Large intestine (tissue), 12 donors: ENCODE measurements at places on chromosomes 6 and 20. TPM values are rescaled to one million over a fixed set of nuclear protein-coding genes. Genes with fewer than 3 reads are reported as not detected.

DNA sequence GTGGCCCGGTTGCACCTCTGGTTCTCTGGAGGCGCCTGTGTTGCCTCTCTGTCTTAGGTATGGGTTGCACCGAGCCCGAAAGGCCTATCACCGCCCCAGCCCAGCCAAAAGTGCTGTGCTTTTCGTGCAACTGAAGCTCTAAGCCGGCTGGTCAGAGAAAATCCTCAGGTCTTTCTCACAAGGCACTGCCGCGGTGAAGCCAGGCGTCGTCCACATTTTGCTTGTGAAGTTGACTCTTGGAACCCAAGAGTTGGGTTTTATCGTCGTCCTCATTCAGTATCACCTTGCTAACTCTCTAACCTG is 726 bp upstream of the EMILIN3 start:
- H3K27ac ChIP-seq, result no peak overlapping the region
- no peak overlapping the region for H3K4me3 ChIP-seq
- no peaks in the 10 kb centered on the region for H3K4me1 ChIP-seq
- no peak for DNase-seq
- H3K36me3 ChIP-seq, result no peaks in the 10 kb centered on the region
- peaks cover 42% of the 10 kb centered on the region for H3K27me3 ChIP-seq

- no peak for DNase-seq
- H3K4me3 ChIP-seq, result no peak overlapping the region
- H3K27ac ChIP-seq, result no peak overlapping the region
- no peaks in the 10 kb centered on the region for H3K27me3 ChIP-seq
- H3K36me3 ChIP-seq, result no peaks in the 10 kb centered on the region
- H3K4me1 ChIP-seq, result no peaks in the 10 kb centered on the region
Measured at GRCh38 chr6:152587473-152587872, 49.7 kb downstream of the SYNE1 start.

DNA sequence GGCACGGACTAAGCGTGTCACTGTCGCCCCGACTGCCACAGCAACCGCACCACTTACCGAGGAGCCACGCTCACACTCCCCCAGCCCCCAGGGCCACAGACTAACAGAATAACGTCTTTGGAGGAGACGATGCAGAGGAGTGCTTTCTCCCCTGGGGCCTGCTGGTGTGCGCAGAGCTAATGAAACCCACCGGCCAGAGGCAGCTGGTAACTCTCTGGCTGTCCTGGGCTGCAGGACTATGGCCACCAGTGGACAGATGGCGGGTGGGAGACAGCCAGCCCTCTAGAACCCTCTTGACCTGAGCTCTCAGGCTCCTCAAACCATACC is 228.0 kb downstream of the DLL1 start:
- H3K4me1 ChIP-seq, result no peaks in the 10 kb centered on the region
- DNase-seq, result no peak
- H3K4me3 ChIP-seq, result no peak overlapping the region

DNA sequence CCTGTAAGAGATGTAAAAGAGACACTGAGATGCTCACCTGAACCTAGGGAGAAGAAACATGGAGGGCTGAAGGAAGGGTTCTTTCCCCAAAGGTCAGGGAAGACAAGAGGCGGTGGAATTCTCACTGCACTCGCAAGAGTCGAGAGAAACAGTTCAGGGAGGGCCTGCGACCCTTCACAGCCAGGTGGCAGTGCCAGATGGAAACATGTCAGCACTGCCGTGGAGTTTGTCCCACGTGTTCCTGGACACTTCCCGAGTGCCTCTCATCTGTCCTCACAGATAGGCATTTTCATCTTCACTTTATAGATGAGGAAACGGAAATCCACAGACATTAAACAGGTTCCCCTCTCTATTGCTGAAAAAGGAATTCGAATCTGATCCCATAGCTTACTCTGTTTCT is 70.4 kb upstream of the SYNJ2 start:
- H3K27ac ChIP-seq, result no peak overlapping the region
- no peaks in the 10 kb centered on the region for H3K4me1 ChIP-seq
- H3K36me3 ChIP-seq, result peaks cover 41% of the 10 kb centered on the region
- no peak overlapping the region for H3K4me3 ChIP-seq
- H3K27me3 ChIP-seq, result no peaks in the 10 kb centered on the region
- no peak for DNase-seq

DNA sequence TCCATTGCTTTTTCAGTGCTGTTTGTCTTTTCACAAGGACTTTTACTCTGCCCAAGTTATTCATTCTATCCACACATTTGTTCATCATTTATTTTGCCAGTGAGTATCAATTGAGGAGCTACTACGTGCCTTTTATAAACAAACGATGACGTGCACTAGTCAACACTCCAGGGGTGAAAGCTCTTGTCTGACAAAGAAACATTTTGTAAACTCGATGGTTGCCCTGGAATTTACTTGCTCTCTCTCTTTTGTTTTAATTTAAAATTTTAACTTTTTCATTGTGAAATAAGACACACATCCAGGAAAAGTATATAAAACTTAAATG is 8.3 kb upstream of the MRPS18A start:
- DNase-seq, result no peak
- H3K27ac ChIP-seq, result peak overlapping the region; percentile 66
- no peaks in the 10 kb centered on the region for H3K27me3 ChIP-seq

DNA sequence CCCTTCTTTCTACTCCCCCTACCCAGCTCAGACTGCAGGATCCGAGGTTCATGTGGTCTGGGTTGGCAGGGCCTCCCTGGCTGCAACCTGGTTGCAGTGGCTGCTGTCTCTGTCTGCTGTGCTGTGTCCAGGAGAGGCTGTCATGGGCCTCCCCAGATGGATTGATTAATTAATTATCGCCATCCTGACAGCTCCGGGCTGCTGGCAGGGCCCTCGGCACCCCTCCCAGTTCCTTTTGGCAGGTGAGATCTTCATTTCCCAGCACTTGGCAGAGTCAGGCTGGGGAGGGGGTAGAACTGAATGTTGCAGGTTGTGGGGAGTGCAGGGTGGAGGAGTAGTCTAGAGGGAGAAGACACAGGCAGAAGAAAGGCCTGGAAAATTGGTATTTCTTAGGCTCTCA is 56.7 kb upstream of the ZFAND3 start:
- H3K36me3 ChIP-seq, result no peaks in the 10 kb centered on the region
- H3K4me3 ChIP-seq, result no peak overlapping the region
- peaks cover 7% of the 10 kb centered on the region for H3K4me1 ChIP-seq
- DNase-seq, result no peak

- H3K4me1 ChIP-seq, result no peaks in the 10 kb centered on the region
- no peaks in the 10 kb centered on the region for H3K36me3 ChIP-seq
- no peak overlapping the region for H3K27ac ChIP-seq
- H3K27me3 ChIP-seq, result no peaks in the 10 kb centered on the region
- no peak for DNase-seq
Measured at GRCh38 chr6:140538926-140539325, 1164.5 kb upstream of the CITED2 start.

GRCh38 chr6:12545619-12546409 is 170.8 kb upstream of the PHACTR1 start:
- H3K27me3 ChIP-seq, result no peaks in the 10 kb centered on the region
- no peaks in the 10 kb centered on the region for H3K36me3 ChIP-seq
- H3K4me1 ChIP-seq, result peaks cover 22% of the 10 kb centered on the region
- peak; percentile 67 for DNase-seq
- H3K27ac ChIP-seq, result peak overlapping the region; percentile 54
- H3K4me3 ChIP-seq, result no peak overlapping the region

DNA sequence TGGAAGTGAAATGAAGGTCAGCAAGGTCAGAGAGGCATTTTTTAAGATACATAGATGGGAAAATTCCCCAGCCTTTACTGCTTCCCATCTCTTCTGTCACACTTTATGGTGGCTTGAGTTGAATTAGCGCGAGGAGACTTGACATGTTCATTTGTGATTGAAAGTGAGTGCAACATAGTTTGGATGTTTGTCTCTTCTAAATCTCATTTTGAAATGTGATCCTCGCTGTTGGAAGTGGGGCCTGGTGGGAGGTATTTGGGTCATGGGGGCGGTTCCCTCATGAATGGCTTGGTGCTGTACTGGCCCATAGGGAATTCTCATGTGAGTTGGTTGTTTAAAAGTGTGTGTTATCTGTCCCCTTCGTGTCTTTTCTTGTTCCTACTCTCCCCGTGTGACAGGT is 237.2 kb downstream of the CDKAL1 start:
- no peak overlapping the region for H3K27ac ChIP-seq
- peaks cover 2% of the 10 kb centered on the region for H3K36me3 ChIP-seq
- no peak overlapping the region for H3K4me3 ChIP-seq
- H3K27me3 ChIP-seq, result no peaks in the 10 kb centered on the region
- DNase-seq, result no peak
- no peaks in the 10 kb centered on the region for H3K4me1 ChIP-seq

- H3K27ac ChIP-seq, result no peak overlapping the region
- no peak overlapping the region for H3K4me3 ChIP-seq
- no peaks in the 10 kb centered on the region for H3K4me1 ChIP-seq
Measured at GRCh38 chr20:36655004-36655403, 9.0 kb upstream of the SLA2 start.

- DNase-seq, result no peak
- no peaks in the 10 kb centered on the region for H3K36me3 ChIP-seq
- no peak overlapping the region for H3K4me3 ChIP-seq
- no peak overlapping the region for H3K27ac ChIP-seq
- H3K27me3 ChIP-seq, result no peaks in the 10 kb centered on the region
Measured at GRCh38 chr6:120587381-120587780, 746.9 kb downstream of the TBC1D32 start.

- no peaks in the 10 kb centered on the region for H3K36me3 ChIP-seq
- peaks cover 6% of the 10 kb centered on the region for H3K4me1 ChIP-seq
- DNase-seq, result no peak
- H3K4me3 ChIP-seq, result no peak overlapping the region
Measured at GRCh38 chr6:158517581-158517980, 42.3 kb upstream of the TMEM181 start.

DNA sequence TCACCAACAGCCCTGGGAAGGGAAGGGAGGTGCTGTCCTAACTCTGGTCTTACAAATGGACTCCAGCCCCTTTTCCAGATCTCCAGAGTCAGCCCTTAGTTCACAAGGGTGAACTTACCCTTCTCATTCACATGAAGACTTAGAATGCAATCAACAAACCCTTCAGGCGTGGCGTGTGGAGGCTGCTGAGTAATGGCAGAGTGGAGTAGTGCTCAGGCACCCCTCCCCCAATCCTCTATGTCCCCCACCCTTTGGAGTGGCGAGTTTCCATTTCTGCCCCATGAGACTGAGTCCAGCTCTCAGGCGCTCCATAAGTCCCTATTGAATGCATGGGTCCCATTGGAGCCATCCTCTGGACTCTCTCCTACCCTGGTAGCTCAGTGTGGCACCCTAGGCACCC is 3.3 kb downstream of the SNAI1 start:
- no peak overlapping the region for H3K4me3 ChIP-seq
- H3K36me3 ChIP-seq, result peaks cover 11% of the 10 kb centered on the region
- H3K4me1 ChIP-seq, result peaks cover 53% of the 10 kb centered on the region
- no peaks in the 10 kb centered on the region for H3K27me3 ChIP-seq
- H3K27ac ChIP-seq, result no peak overlapping the region
- DNase-seq, result no peak

DNA sequence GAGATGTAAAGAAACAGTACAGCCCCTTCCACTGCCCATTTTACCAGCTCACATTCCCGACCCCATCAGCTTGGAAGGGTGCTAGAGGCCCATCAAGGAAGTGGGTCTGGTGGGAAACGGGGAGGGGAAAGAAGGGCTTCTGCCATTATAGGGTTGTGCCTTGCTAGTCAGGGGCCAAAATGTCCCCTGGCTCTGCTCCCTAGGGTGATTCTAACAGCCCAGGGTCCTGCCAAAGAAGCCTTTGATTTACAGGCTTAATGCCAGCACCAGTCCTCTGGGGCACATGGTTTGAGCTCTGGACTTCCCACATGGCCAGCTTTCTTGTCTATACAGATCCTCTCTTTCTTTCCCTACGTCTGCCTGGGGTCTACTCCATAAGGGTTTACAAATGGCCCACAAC is 10.6 kb upstream of the ZNF76 start:
- no peaks in the 10 kb centered on the region for H3K4me1 ChIP-seq
- no peak for DNase-seq
- no peaks in the 10 kb centered on the region for H3K27me3 ChIP-seq
- no peak overlapping the region for H3K4me3 ChIP-seq
- peaks cover 8% of the 10 kb centered on the region for H3K36me3 ChIP-seq
- no peak overlapping the region for H3K27ac ChIP-seq

The NMBR gene
- 0.09 TPM for polyA plus RNA-seq

The ZSCAN23 gene
- polyA plus RNA-seq, result 3.6 TPM

The ARMH2 gene
- not detected for polyA plus RNA-seq

The ULBP1 gene
- 0.03 TPM for polyA plus RNA-seq

The COL19A1 gene
- polyA plus RNA-seq, result 3.4 TPM

The C6orf163 gene
- polyA plus RNA-seq, result 3.1 TPM
